ENCODE measurements at places on chromosomes 4 and X.
A peak's percentile ranks its signal among the peaks of the same experiment; 100 is the strongest.

DNA sequence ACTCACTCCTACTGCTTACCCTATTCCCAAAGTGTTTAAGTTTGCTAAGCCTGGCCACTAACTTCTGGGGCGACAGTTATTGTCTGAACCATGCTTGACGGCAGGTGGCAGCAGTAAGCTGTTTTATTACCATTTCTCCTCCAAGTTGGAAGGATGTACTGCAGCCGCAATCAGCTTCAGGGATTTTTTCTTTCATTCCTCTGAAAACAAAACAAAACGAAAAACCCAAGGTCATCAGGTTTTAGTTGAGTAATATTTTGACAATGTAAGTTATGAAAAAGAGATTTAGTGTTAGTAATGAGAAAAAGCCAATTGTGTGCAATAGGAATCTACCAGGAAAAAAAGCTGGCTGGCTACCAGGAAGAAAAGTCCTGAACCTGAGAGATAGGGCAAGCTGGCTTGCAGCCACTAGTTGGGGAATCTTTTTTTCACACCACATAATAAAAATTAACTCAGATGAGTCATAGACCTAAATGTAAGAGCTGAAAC, 13.2 kb upstream of the RAB9B start:
- peak; percentile 48 for DNase-seq

DNA sequence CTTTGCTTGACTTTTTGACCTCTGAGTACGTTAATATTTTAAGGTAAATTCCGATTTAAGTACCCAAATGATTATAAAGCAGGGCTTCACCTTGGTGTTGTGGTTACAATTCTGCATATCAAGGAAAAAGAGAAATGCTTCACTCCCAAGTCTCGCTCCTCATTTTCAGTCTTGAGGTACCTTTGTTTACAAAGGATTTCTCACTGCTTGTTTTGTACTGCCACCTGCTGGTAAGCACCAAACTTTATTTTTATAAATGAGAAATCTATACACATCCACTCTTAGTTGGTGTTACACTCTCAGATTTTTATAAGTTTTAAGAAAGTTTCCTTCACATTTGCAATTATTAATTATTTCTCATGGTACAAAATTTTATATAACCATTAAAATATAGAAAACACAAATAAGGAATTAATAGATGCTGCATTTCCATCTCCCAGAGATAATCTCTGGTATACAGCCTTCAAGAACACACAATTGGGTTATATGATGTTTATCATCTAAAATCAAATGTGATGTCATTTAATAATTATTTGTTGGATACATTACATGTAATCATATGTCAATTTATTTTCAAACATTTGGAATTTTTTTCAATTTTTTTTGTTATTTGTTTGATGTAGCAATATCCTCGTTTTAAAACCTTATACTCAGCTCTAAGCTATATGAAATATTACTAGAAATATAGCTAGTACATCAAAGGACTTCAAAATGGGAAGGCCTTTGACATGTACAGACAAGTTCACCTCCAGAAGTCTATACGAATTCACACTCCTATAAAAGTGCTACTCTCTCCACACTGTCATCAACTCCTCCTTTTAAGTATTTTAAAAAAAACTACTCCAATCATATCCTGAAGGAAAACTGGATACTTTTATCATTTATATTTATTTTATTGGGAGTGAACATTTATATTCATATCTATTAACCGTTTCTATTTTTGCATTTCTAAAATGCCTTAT, 179.9 kb downstream of the KCNIP4 start:
- no peak for DNase-seq

DNA sequence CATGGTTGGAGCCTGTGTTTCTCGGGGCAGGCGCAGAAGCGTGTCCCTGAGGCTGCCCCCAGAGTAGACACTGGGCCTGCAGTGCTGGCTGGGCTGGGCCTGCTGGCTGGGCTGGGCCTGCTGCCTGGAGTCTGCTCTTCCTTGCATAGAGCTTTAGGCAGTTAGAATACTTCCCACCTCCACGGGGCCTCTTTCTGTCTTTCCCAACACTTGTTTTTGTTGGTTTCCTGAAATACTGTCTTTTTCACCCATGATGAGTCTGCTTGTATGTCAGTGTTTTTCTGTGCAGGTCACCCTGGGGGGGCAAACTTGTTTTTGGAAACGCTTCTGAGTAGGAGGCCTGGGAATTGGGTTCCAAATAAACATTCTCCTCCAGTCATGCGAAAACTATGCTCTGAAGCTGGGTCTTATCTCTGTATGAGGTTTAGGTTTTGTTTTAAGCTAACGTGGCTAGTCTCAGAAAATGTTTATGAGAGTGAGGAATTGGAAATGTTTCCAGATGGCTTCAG, 32.2 kb downstream of the TRMT44 start:
- DNase-seq = no peak

GRCh38 chr4:58119298-58119697, 1009.1 kb upstream of the IGFBP7 start:
- DNase-seq = no peak

- DNase-seq = no peak
Observed at GRCh38 chrX:40325161-40325560, 227.4 kb upstream of the BCOR start.

DNA sequence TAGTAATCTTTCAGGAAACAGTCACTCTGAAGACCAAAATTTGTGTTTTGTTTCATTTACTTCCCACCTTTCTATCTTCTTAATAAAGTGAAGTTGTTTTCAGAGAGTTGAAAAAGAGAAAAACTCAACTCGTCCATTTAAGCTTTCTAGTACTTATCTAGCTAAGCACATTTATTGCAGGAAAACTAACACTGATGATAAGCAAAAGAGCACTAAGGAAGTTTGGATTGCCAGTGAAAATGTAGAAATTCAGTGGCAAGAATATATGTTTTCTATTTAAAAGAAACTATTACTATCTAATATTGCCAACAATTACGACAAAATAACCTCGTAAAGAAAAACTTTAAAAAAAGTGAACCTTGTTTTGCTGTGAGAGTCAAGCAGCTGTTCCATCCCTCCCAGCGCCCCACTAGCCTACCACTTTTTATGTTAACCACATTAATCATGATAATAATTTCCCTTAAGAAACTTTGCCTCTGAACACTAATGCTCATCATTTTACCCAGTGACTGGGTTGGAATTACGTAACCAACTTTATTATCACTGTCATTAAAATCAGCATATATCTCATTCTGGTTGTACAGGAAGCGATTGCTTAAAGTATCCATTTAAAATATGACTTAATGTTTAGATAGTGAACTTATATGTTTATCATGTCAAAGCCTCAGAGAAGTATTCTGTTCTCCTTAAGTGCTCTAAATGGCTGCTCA, 24.8 kb downstream of the SPRY1 start:
- no peak for DNase-seq
